ENCODE measurements at places on chromosomes 7 and 10. TPM values are rescaled to one million over a fixed set of nuclear protein-coding genes. Genes with fewer than 3 reads are reported as not detected.

Gene GIMAP6
- under 0.01 TPM for total RNA-seq

Gene IL6
- total RNA-seq: 22.1 TPM

Gene CABCOCO1
- total RNA-seq: 0.26 TPM

- DNase-seq: no peak
Observed at GRCh38 chr7:44761207-44762161, 12.8 kb downstream of the ZMIZ2 start.

Gene SLC26A3
- not detected for total RNA-seq

GRCh38 chr10:108203905-108204527, 1039.5 kb upstream of the SORCS1 start:
- DNase-seq: no peak

- DNase-seq: no peak
Observed at GRCh38 chr7:52749880-52750279, 285.6 kb upstream of the POM121L12 start.

- no peak for DNase-seq
Observed at GRCh38 chr7:37683246-37684120, at the start of gene GPR141. Gene GPR141 (plus strand): TSS chr7:37683766. CDS start chr7:37740394, 56,628 bp downstream.

DNA sequence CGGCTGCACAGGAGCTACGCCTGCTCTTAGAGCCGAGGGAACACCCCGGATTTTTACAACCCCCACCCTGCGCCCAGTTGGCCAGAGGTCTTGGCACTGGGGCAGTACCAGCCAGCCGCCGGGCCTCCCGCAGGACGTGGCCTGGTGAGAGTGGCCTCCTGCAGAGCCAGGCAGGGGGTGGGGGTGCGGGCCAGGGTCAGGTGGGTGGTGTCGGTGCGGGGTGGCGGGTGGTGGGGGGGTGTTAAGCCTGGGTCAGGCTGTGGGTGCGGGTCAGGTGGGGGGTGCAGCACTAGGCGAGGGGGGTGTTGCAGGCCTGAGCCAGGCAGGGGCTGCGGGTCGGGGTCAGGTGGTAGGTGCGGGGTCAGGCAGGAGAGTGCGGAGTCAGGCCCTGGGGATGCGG, 647 bp downstream of the ECHS1 start:
- no peak for DNase-seq

GRCh38 chr10:33453081-33454025, 118.9 kb upstream of the NRP1 start:
- DNase-seq: peak; percentile 91

Gene GIMAP1
- under 0.01 TPM for total RNA-seq

Gene TUBAL3
- not detected for total RNA-seq

DNA sequence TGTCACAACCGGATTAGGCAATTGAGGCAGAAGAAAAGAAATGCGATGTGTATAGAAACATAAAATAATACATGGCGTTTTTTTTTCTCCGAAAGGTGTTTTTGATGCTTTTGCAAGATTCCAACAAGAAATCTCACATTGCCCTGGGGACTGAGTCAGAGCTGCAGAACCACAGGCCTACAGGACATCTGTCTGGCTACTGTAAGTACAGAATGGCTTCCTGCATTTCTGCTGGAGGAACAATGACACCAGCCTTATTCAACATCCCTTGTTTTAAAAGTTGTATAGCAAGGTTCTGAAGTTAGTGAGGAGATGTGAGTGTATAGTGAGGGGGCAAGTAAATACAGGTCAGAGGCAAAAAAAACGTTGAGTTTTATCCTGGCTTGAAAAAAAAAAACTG, 256.4 kb downstream of the ABCA13 start:
- DNase-seq: peak; percentile 18

Gene BTBD16
- total RNA-seq: not detected

Gene OR6V1
- not detected for total RNA-seq

GRCh38 chr7:107292591-107292990, 123.8 kb downstream of the HBP1 start:
- DNase-seq: no peak

DNA sequence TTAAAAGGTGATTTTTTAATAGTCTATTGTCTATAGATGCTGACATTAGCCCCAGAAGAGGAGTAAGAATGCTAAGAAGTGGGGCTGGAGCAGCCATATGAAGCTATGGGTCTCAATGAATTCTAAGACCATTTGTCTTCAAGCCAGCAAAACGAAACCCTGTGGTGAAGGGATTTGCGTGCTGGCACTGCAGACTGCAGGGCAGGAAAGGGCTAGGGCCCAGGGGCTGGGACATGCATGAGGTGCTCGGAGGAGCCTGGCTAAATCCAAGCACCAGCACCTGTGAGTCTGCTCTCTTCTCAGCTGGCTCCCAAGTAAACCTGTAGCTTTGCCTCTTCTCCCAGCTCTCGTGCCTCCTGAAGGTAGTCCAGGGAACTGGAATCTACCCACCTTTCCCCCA, 1.3 kb upstream of the NDST2 start:
- no peak for DNase-seq

DNA sequence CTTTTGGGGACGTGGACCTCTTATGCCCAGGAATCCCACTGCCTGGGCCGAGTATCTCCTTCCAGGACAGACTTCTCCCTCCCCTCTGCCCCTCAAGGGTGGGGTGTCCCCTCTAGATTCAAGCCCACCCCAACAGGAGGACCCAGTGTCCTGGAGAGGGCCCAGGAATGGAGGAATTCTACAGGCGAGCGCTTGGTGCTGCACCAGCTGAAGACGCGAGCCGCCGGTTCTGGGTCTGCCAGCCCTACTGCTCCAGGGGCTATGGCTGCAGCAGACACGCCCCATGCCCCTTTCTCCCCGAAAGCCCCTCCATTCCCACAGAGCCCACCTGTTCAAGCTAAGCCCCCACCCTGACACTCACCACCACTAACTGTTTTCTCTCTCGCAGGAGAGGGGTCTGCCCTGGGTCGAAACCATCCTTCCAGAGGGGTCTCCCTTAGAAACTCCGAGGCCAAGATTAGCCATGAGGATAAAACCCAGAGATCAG, 8.6 kb downstream of the CRYGN start:
- no peak for DNase-seq

Gene FAM13C
- 3.9 TPM for total RNA-seq

GRCh38 chr7:78149787-78150186, 351.2 kb downstream of the PHTF2 start:
- DNase-seq: peak; percentile 89

GRCh38 chr10:113033991-113034390, 83.9 kb downstream of the TCF7L2 start:
- DNase-seq: no peak

Gene SGCE
- total RNA-seq: 93.2 TPM

- DNase-seq: peak; percentile 73
Observed at GRCh38 chr10:103612462-103613365, 119.2 kb downstream of the NEURL1 start.

- DNase-seq: no peak
Observed at GRCh38 chr7:120920591-120921274, 29.8 kb upstream of the ING3 start.

Gene PIK3CG
- total RNA-seq: not detected

DNA sequence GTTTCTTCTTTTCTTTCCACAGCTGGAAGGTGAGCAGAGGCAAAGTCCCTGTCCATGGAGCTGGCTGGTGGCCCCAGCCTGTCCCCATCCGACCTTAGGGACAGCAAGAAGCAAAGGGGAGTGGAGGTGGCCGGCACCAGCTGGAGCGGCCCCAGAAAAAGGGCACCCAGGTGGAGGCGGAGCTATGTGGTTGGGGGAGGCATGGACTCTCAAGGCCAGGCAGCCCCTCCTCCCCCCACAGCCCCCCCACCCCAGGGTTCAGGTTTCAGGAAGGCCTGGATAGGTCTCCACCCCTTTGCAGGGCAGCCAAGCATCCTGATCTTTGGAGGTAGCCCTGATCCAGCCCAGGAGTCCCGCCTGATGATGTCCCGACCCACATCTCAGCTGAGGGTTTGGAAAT, at the start of gene SSC4D:
Gene SSC4D, minus strand, starts transcription at position 161 of the 400 bp plus-strand sequence. CDS start 5,258 bp downstream, outside the sequence.
- DNase-seq: no peak

DNA sequence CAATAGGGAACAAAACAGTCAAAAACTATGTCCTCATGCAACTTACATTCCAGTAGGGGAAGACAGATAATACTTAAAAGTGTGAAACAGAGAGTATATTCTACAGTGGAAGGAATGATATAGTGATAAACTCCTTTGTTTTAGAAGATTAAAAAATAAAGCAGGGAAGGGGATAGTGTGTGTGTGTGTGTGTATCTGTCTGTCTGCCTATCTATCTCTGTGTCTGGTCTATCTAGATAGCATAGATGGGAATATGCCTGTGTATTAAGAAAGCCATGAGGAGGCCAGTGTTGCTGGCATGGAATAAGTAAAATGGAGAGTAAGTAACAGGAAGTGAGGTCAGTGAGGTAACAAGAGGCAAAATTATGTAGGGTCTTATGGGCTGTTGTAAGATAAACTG, 42.2 kb downstream of the EXOC6 start:
- DNase-seq: no peak

- DNase-seq: peak; percentile 39
Observed at GRCh38 chr7:87853237-87853864, 22.8 kb downstream of the SLC25A40 start.

GRCh38 chr7:139854124-139854511, 25.1 kb downstream of the TBXAS1 start:
- DNase-seq: peak; percentile 54

GRCh38 chr10:95389176-95389575, 98.4 kb upstream of the PDLIM1 start:
- DNase-seq: no peak

Gene ELFN1
- 0.51 TPM for total RNA-seq

- no peak for DNase-seq
Observed at GRCh38 chr10:124578231-124579010, 116.8 kb downstream of the LHPP start.

- DNase-seq: no peak
Observed at GRCh38 chr10:14758994-14759664, 15.6 kb downstream of the FAM107B start.

DNA sequence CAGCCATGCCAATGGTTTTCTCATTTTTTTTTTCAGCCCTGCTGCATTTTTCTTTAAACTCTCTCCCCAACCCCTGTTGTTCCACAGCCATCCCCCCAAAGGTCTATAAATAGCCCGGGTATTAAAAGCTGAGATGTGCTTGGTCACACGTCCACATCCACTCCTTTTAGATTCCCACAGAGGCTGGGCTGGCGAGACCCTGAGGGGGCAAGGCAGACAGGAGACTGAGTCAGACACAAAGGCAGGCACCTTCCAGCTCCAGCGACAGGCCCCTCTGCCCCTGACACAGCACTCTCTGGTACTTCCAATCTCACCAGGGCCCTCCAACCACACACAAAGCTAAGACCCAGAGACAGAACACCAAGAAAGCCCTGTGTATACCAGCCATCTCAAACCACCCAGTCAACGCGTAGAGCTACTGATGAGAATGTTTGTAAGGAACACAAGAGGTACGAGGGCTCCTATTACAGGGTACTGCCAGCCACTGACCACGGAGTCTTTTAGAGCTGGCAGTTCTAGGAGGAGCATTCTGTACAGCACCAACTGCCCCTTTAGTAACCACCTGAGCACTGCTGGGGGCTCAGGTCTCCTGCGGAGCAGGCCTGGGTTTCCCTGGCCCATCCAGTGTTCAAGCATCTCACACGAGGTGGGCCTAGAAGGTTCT, 64.2 kb upstream of the DDC start:
- no peak for DNase-seq

GRCh38 chr7:30751696-30752273, at the start of gene INMT:
Gene INMT (plus strand): TSS chr7:30752135. CDS start chr7:30752151, 16 bp downstream.
- DNase-seq: no peak

Gene STEAP4
- 0.99 TPM for total RNA-seq

DNA sequence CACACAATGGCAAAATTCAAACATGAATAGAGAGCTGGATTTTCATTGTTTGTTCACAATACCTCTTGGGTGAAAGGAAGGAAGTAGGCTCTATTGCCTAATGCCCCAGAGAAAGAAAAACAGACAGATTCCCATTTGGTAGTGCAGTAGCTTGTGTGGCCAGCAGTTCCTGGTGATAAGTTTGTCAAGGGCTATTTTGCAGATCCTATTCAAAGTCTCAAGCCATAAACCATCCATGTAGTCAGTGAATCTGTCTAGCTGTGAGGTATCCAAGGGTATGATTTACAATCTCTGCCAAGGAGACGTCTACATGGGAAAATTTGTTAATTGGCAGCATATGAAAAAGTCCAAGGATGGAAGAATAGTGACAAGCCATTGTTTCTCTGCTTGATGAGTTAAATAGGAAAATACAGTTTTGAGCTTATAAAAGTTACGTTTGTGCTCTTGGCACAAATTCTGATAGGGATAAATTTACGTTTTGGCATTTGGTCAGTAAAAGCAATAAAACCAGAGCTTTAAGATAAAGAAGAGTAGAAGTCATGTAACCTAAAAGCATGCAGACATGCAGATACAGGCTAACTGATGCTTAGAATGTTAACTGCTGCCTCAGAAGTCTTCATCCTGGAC, 269.1 kb downstream of the GATA3 start:
- DNase-seq: no peak

Gene PRKG1
- 60.1 TPM for total RNA-seq

- no peak for DNase-seq
Observed at GRCh38 chr7:155759740-155760430, 52.4 kb downstream of the SHH start.

Gene ACTL6B
- total RNA-seq: not detected

- no peak for DNase-seq
Observed at GRCh38 chr10:17215782-17216122, 12.3 kb upstream of the VIM start.

Gene NANOS1
- 1.2 TPM for total RNA-seq

Gene PLAU
- 60.1 TPM for total RNA-seq

- no peak for DNase-seq
Observed at GRCh38 chr10:104601166-104601565, 39.9 kb upstream of the SORCS3 start.

DNA sequence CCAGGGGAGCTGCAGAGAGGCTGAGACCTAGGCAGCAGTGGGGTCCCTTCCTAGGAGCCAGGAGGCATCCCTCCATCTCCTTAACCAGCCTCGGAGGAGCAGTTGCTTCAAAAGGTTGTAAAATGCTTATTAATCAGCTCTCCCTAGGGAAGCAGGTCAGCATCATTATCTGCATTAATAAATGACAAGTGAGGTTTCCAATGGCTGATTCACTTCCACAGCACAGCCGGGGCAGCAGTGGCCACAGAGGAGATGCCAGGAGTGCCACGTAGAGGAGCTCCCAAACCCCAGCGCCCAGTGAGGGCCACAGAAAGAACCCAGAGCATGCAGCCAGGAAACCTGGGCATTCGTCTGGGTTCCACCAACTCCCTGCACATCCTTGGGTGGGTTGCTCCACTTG, 8.2 kb upstream of the NPFFR1 start:
- DNase-seq: no peak

Gene SYT15B
- total RNA-seq: not detected

DNA sequence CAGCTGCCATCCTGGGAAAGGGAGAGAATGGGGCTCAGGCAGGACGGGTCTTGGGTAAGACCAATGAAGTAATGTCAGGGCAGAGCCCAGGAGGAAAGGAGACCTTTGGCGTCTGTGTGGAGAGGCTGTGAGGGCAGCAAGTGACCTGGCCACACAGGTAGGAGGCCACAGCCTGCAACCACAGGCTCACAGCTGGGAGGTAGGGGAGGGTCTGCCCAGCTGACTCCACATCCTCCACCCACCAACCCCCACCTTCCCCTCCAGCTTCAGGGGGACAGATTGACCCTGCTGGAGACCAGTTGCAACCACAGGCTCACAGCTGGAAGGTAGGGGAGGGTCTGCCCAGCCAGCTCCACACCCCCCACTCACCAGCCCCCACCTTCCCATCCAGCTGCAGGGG, 262.2 kb upstream of the TCERG1L start:
- no peak for DNase-seq

Data from fibroblast of lung (primary cell).